ENCODE measurements at places on chromosomes 1 and 21.

DNA sequence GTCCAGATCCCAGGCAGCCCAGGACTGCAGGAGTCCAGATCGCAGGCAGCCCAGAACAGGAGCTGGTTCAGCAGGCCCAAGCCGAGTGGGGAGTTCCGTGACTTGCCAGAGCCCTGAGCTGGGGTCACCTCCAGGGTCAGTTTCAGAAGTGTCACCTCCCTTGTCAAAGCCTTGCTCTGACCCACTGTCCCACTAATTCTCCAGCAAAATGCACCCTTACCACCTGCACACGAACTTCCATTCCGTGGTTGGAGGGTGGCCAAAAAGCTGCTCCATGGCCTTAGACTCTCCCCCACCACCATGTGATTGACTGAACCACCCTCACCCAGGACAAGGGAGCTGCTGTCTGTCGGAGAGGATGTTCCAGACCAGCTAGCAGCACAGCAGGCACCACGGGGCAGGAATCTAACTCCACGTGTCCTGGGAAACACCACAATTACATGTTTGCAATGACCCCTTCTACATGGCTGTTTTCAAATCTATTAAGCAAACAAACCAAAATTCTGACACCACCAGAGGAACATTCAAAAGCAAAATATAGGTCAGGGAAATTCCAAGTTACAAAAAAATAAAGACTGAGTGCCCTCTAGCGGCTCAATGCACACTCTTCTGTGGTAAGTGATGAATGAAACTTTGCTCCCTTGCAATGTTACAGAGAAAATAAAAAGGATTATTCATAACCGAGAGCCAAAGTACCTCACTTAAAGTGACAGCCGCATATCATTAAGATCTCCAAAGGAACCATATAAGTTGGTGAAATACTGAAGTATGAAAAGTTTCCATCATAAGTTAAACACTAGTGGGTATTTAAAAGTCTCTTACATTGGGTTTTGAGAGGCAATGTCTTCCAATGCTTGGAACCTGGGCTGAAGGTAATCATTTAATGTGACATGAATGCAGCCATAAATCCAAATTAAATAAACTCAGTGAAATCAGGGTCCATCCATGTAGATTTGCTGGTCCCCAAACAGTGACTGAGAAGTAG, 76.3 kb downstream of the NPHP4 start:
- peak; percentile 76 for DNase-seq

- peak; percentile 24 for DNase-seq
These were observed 98.1 kb upstream of the NFIA start for GRCh38 chr1:60984062-60984799.

DNA sequence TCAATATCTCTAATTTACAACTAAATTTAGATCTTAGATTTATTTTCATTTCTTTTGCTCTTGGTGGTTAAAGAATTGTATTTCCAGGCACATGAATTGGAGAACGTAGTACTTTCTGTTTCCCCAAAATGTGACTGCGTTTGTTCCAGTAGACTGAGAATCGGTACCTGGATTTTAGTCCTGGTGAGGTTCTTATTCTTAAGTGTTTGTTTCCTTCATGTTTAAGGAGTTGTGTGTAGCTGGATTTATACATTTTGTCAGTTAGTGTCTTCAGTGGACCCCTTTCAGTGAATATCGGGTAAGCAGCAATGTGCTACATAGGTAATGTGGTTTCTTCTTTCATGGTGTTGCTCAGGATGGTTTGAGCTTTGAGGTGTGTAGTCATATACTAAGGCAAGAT, 6.8 kb downstream of the MIER1 start:
- no peak for DNase-seq

DNA sequence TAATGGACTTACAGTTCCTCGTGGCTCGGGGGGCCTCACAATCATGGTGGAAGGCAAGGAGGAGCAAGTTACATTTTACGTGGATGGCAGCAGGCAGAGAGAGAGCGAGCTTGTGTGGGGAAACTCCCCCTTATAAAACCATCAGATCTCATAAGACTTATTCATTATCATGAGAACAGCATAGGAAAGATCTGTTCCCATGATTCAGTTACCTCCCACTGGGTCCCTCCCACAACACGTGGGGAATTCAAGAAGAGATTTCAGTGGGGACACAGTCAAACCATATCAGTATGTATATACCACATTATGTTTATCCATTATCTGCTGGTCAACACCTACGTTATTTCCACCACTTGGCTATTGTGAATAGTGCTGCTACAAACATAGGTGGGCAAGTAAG, 352.3 kb upstream of the B3GALT2 start:
- DNase-seq: no peak

DNA sequence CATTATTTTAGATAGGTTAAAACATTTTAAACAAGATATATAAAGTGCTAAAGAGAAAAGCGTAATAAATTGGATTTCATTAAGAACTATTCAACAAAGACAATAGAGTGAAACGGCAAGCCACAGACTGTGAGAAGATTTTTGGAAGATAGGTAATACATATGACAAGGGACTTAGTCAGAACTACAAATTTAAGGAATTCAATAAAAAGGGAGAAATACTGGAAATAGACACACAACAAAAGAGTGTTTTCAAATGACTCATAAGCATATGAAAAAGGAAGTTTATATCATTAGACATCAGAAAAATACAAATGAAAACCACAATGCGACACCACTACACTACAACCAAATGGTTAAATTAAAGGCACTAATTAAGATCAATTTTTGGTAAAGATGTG, 90.5 kb downstream of the GDAP2 start:
- DNase-seq: peak; percentile 70

DNA sequence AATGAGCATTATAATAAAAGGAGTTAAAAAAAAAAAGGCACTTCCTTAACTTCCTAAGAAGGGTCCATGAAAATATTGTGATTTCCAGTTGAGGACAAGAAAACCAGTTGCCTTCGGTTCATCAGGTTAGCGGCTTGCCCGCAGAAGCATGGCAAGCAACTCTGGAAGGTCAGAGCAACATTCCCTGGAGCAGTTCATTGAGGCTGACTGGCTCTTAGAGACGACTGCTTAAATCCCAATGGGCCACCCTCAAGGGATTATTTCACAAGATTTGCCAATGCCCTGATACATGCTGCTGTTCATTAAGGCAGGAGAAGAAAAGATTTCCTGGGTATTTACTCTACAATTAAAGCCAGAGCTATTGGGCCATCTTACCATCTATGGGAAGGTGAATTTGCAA, 29.0 kb upstream of the CASQ2 start:
- DNase-seq: no peak

- DNase-seq: peak; percentile 17
These were observed 23.5 kb downstream of the ANGPTL1 start for GRCh38 chr1:178847396-178847849.
